Fibroblast of the aortic adventitia (primary cell): ENCODE measurements at places on chromosomes 4 and X. TPM values are rescaled to one million over a fixed set of nuclear protein-coding genes. Genes with fewer than 3 reads are reported as not detected.

MAOB gene
- 0.72 TPM in 1 of 2 replicates, not detected in the other for total RNA-seq

DNA sequence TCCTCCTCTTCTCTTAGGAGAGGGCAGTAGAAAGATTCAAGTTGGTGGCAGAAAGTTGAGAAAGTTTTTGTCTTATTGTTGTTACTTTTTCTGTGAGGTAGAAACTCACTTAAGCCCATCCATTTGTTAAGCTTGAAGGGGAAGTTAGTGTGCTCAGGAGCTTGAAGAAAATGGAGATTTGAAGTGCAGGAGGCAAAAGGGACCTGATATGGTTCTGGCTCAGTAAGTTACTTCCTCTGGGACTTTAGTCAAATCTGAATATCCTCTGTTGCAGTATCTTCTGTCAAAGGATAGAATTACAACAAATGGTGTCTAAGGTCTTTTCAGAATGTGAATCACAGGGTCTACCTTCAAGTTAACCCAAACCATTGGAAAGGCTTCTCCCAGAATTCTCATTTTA, 46.2 kb downstream of the CXCL13 start:
- no peak for DNase-seq

GRCh38 chr4:53120778-53121177, 245.1 kb downstream of the SCFD2 start:
- no peak for DNase-seq

MCUB gene
- 32.5 and 49.3 TPM in 2 replicates for total RNA-seq

AKAP4 gene
- total RNA-seq, result under 0.01 TPM in 1 of 2 replicates, not detected in the other

DGAT2L6 gene
- total RNA-seq, result not detected in 2 replicates

AFF2 gene
- 0.33 and 6.6 TPM in 2 replicates for total RNA-seq

DNA sequence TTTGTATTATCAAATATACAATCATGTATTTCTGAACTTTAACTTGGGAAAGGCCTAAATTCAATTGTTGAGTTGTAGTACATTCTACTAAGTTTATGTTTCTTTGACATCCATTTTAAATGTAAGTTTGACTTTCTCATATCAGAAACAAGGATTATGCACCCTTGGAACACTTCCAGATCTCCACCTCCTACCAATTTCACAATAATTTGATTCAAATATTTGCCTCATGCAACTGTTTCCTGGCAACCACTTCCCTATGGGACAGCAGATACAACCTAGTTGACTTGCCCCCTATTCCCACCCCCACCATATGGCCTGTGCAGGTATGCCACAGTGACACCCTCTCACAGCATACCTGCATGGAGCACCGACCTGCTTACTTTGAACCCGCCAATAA, 506.4 kb upstream of the PABPC4L start:
- DNase-seq, result no peak

DNA sequence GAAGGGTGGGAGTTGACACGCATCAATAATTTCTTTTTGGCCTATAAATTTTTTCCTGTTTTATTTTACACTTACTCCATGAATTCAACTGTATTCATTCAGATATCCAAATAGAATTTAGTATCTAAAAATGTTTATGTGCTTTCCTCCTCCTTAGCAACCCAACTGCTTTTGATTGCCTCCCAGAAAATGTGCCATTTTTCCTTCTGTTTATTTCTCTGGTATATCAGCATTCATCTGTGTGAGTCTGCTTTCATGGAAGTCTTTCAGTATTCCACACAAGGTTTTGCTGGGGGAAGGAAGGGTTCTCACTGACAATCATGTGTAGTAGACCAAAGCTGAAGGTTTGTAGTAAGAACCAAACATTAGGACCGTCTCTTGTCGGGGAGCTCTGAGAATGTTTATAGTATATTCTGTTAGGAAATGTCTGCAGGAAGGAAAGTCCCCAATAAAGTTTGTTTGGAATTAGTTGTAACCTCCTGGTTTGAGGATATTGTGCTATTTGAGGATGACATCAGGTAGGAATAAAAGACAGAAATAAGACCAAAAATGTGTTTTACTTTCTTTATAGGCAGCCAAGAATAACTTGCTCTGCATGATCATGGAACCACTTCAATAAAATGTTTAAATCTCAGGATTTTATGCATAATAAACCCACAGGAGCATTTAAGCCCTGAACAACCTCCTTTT, 673.6 kb upstream of the INTU start:
- no peak for DNase-seq

DNA sequence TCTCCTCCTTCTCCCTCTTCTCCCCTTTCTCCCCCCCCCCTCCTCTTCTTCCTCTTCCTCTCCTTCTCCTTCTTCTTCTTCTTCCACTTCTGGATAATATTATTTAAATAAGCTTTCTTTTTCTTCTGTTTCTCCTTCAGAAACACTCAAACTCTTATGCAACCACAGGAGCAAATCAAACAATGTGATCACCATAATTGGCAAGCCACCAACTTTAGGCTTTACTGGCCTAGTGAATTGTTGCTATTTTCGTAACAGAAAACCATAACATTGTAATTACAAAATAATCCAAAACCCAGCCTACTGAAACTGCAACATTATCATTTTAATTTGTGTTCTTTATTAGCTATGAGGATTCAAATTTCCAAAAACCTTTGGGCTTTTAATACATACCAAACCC, 14.3 kb downstream of the DCAF8L1 start:
- DNase-seq, result peak; percentile 71

- DNase-seq, result peak; percentile 38
These were observed 35.8 kb downstream of the LRP2BP start for GRCh38 chr4:185359767-185360446.

- DNase-seq, result no peak
These were observed 485.8 kb upstream of the ATOH1 start for GRCh38 chr4:93342738-93343137.

DNA sequence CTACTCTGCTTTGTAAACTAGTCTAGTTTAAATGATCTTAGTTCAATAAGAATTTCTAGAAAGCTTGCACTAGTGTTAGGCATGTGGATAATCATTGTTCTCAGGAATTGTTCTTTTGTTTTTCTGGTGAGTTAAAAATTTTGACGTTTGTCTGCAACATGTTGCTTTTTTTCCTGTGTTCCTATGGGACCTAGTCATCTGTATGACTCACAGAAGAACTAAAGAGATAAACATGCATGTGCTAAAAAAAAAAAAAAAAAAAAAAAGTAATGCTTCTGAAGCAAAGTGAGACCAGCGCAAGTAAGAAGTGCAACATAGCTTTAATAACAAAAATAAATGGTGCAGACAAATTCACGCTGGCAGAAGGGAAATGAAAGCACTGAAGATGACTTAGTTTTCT, 471.2 kb downstream of the IQCM start:
- peak; percentile 61 for DNase-seq

GATA1 gene
- total RNA-seq, result not detected in 2 replicates
